PC-3 (cell line): ENCODE measurements at places on chromosomes 4 and X. TPM values are rescaled to one million over a fixed set of nuclear protein-coding genes. Genes with fewer than 3 reads are reported as not detected.

Gene CSAG3
- total RNA-seq = not detected in 2 replicates

GRCh38 chrX:56228914-56229313 lies 3.2 kb upstream of the KLF8 start:
- no peak for DNase-seq

- DNase-seq = peak; percentile 34
Observed at GRCh38 chr4:166481055-166481454, 608.0 kb downstream of the TLL1 start.

DNA sequence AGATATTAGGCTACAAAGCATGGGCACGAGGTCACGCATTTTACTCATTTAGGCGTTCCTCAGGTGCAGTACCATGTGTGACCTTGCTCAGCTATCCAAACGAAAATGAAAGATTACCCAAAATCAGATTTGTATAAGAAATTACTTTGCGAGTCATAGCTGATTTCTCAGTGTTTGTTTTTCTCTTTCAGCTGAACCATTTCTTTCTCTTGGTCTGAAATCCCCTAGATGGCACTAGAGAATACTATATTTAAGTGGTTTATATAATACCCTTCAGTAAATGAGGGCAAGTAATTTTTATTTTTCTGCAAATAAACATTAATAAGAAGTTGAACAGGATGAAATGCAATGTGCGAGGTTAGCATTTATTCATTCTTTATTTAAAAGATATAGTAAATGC lies 496.6 kb downstream of the STIM2 start:
- DNase-seq = peak; percentile 41

Gene PRR32
- total RNA-seq = not detected in 2 replicates

- DNase-seq = peak; percentile 69
Observed at GRCh38 chrX:123169247-123169901, 14.7 kb upstream of the GRIA3 start.

Gene ACE2
- 0.81 and 1.2 TPM in 2 replicates for total RNA-seq

Gene RGN
- not detected in 2 replicates for total RNA-seq

Gene MAGEC3
- not detected in 2 replicates for total RNA-seq

Gene MAP3K15
- total RNA-seq = 3.4 and 4.2 TPM in 2 replicates

- DNase-seq = no peak
Observed at GRCh38 chr4:38154681-38155588, 194.7 kb downstream of the PTTG2 start.

Gene FAM114A1
- 21.5 and 25.0 TPM in 2 replicates for total RNA-seq
